Ovary (tissue), 10 donors: ENCODE measurements at places on chromosomes 16 and 17. TPM values are rescaled to one million over a fixed set of nuclear protein-coding genes. Genes with fewer than 3 reads are reported as not detected.

SLC52A1 gene
- 0.08 TPM for total RNA-seq

DNA sequence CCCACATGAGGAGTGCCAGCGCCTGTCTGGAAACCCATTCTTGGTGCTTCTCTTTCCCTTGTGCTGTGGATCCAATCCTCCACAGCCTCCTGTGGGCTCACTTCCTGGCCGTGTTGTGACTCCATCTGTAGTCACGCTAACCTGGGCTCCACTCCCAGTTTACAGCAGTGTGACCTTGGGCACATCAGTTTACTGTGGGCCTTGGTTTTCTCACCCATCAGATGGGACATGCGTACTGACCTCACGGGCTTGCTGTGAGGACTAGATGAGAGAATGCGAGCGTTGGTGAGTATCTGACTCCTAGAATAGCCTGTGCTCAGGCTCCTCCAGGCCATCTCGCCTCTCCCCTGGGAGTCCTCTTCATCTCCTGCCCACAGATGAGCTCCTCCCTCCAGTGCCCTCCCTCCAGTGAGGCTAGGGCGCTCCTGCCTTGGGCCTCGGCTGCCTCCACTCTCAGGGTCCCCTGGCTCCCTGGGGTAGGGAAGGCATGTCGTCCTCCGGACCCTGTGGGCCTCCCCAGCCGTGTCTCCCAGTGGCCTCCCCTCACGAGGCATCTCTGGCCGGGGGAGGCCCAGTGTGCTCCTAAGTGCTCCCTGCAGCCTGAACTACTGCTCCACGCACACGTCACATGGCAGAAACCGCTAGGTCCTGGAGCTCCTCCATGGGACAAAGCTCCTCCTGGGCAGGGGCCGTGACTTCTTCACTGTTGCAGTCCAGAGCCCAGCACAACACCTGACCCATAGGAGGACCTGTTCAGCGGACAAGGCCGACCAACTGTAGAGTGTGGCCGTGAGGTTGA is 5.2 kb upstream of the FOXJ1 start:
- no peak for DNase-seq

HAS3 gene
- 2.0 TPM for total RNA-seq

DNA sequence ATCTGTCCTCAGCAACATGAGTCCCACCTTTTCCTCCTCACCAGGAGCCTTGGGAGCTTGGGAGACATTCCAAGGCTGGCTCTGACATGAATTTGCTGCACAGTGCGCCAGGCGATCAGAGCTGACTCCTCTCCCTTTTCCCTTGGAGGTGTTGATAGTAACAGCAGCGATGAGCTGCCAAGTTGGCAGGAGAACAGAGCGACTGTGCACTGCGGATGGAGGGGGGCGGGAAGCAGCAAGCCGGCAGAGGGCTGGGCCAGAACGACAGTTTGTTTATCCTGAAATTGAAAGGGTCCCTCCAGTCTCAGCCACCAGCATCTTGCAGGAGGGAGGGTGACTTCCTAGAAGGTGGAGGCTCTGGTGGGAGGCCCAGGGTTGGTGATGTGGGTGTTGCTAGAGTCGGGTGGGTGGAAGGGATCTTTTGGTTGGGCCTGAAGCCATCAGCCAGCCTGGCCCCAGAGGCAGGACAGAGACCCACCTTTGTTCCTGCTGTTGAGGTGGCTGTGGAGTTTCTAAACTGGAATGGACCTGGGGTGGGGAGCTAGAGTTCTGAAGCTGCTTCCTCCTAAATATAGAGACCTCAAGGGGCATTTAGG is 22.5 kb upstream of the DYNLL2 start:
- DNase-seq, result peak; percentile 64

KRT16 gene
- total RNA-seq, result not detected

- DNase-seq, result no peak
These were observed 196.7 kb downstream of the CDH11 start for GRCh38 chr16:64925166-64925565.

TEX14 gene
- total RNA-seq, result 0.60 TPM

NACA2 gene
- total RNA-seq, result not detected

DNA sequence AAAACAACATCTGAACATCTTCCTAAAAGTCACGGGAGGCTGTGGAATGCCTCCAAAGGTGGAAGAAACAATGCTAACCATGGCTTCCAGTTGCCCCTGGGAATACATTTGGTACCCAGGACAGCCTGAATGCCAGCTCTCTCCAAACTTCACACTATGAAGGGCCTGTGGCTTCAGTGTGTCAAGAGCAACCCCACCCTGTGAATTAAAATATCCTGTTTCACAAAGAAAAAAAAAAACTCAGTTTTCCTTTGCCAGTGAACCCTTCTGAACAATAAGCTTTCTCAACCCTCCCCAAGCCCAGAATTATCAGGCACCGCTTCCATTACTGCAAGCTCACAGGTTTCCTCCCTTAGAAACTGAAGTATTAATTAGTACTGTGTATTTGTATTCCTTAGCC is 69.8 kb downstream of the SLC39A11 start:
- no peak for DNase-seq

BAIAP3 gene
- 2.6 TPM for total RNA-seq

DNA sequence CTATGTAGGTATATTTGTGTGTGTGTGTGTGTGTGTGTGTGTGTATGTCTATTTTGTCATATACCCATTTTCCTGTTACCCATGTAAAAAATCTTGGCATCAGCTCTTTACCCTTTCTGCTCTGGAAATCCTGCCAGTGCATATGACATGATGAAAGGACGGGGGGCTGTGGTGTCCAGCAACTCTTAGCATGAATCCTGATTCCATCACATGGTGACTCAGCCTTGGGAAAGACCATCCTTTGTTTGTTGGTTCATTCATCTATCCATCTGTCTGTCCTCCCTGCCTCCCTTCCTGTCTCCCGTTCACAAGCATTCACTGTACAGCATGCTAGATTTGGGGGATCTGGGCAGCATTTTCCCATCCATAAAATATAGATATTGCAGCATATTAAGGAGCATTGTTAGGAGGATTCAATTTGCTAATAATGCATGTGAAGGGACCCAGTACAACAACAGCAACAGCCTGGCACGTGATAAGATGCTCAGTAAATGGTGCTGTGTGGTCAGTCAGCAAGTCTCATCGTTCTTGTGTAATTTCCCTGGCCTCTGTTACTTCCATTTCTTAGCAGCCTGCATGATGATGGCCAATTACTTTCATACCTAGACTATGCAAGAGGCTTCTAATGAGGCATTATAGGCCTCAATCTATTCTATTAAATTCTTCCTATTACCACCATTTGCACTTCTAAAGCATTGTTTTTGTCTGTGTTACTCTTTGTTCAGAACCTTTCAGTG is 191.0 kb downstream of the PRKCA start:
- no peak for DNase-seq

PRDM7 gene
- total RNA-seq, result not detected

MLST8 gene
- total RNA-seq, result 56.2 TPM

DNA sequence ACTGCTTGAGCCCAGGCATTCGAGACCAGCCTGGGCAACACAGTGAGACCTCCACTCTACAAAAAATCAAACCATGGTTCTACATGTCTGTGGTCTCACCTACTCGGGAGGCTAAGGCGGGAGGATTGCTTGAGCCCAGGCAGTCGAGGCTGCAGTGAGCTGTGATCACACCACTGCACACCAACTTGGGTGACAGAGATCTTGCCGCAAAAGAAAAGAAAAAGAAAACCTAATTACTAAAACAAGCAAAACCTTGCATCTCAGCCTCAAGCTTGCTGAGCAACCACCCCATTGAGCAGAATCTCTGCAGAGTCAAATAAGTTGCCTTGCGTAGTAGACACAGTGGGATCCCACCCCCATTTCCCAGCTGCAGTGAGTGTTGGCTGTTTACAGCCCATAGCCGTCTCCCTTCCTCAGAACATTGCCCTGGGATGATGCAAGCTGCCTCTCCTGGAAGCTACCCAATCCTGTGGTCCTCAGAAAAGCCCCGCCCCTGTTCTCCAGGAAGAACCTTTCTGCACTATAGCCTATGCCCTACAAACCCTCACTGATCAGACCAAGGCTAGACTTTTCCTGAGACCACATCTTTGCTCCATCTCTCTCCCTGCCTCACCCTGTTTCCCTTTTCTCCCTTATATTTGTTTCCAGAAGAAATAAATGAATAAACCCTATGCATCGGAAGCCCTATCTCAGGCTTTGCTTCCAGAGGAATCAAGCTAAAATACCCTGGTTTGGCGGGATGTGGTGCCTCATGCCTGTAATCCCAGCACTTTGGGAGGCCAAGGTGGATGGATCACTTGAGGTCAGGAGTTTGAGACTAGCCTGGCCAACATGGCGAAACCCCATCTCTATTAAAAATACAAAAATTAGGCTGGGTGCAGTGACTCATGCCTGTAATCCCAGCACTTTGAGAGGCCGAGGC is 16.7 kb upstream of the ERN2 start:
- no peak for DNase-seq

MPP2 gene
- 3.3 TPM for total RNA-seq

GRCh38 chr16:86725401-86725800 is 147.1 kb downstream of the FOXL1 start:
- DNase-seq, result no peak

DNA sequence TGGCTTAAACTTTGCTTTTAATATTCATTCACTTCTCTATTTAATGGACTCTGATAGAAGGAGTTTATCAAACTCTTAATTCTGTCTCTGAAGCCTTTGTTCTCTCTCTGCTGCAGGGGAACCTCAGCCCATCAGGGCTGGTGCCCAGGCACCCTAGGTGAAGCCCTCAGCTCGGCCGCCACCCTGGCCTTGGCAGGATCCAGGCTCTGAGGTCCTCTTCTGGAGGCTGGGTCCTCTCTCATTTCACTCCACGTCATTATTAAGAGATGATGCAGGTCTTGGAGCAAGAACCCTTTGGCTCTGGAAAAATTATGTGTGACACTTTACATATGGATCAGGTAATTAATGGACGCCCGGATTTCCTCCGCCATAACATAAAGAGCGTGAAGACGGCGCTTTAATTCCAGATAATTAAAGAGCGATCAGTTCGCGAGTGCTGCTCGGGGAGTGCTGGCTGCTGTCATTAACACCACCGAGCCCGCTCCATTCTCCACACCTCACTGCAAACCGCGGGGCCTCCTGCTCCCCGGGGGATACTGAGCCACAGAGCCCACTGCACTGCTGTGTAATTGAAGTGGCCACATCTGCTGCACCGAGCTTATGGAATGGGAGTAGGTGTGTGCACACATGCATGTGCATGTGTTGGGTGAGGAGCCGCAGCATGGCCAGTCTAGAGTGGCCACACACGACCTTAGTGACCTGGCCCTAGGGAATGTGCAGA is 259.4 kb upstream of the TNRC6C start:
- DNase-seq, result no peak

- no peak for DNase-seq
These were observed 34.5 kb downstream of the TOX3 start for GRCh38 chr16:52512297-52512987.

GRCh38 chr17:32943647-32944191 is 15.8 kb downstream of the TMEM98 start:
- DNase-seq, result peak; percentile 66

DNA sequence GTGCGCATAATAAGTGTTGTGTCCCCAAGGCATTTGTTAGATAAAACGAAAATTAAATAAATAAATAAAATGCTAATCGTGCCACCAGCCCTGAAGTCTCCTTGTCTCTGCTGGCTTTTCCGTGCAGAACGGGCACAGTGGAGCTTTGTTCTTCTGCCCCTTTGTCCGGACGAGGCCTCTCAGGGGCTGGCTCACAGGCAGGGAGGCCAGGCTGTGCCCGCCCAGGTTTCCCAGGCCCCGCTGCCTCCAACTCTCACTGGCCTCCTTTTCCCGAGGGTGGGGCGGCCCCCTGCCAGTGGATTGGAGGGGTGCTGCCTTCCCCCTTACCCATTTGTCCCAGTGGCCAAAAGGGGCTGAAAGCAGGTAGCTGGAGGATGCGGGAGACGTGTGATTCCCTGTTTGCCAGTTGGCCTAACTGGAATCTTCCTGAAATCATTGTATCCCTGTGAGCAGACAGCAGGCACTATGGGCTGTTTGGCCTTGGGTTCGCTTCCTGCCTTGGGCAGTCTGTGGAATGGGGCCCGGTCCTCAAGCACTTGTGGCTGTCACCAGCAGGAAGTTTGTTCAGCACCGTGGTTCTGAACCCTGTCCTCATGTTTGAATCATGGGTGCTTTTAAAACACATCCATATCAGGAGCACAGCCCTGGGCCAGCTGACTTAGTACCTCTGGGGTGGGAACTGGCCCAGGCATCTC is 64.4 kb downstream of the KSR1 start:
- DNase-seq, result no peak

DNA sequence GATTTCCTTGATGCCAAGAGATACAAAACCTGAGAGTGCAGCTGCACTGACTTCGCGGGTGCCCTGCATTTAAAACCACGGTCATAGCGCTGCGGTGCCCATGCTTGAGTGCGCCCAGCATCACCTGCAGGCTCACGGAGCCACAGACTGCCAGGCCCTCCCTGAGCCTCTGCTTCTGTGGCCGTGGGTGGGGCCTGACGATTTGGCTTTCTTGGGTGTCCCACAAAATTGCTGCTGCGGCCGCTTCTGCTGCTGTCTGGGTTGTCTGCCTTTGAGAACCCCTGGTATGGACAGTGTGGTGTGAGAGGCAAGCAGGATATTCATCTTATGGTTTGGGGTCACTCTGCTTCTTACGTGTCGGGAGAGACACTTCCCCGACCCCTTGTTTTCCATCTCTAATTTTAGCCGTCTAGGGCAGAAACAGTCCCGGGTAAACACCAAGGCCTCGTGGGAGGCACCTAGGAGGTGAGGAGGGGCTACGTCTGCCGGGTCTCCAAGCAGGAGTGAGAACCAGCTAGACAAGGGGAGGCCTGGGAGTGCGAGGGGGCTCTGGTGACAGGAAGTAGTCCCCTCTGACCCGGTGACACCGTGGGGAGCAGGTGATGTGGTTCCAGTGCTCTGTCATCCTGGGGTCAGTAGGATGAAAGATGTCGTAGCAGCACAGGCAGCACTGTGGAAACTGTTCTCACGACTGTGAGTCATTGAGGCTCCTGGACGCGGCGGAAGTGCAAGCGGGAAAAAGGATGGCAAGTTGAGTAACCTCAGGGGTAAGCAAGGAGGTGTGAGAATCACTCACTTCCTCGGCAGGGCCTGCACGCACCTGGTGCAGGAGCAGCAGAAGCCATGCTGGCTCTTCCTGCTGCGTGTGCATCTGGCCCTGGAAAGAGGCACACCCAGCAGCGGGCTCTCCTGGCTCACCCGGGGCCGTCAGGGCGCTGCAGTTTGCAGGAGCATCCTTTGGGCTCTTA is 176.3 kb downstream of the RPTOR start:
- no peak for DNase-seq
